ENCODE measurements at places on chromosomes 16 and 17. TPM values are rescaled to one million over a fixed set of nuclear protein-coding genes. Genes with fewer than 3 reads are reported as not detected.

The TPSG1 gene
- total RNA-seq = not detected

The ADAMTS18 gene
- under 0.01 TPM for total RNA-seq

The RPRML gene
- not detected for total RNA-seq

The KRTAP9-2 gene
- total RNA-seq = not detected

The HEATR9 gene
- total RNA-seq = not detected

The CSH2 gene
- total RNA-seq = not detected

The TERB1 gene
- not detected for total RNA-seq

The ABAT gene
- total RNA-seq = 5.8 TPM

The P2RX5 gene
- 2.7 TPM for total RNA-seq

The SLC4A1 gene
- total RNA-seq = not detected

The TP53TG3C gene
- not detected for total RNA-seq

The TBX21 gene
- total RNA-seq = not detected

The ASIC2 gene
- total RNA-seq = not detected

The PDIA2 gene
- total RNA-seq = 0.51 TPM

The KDM6B gene
- total RNA-seq = 7.1 TPM

The GINS3 gene
- total RNA-seq = 0.89 TPM

The CIBAR2 gene
- not detected for total RNA-seq

The COL1A1 gene
- 2,683 TPM for total RNA-seq

The FLYWCH1 gene
- total RNA-seq = 44.8 TPM

The SLC5A10 gene
- total RNA-seq = not detected

The KRT33B gene
- total RNA-seq = 0.30 TPM

The DNAH9 gene
- not detected for total RNA-seq

The CARD14 gene
- total RNA-seq = not detected

The GLIS2 gene
- total RNA-seq = 5.3 TPM

The MLYCD gene
- total RNA-seq = 3.4 TPM

The MRPL38 gene
- 37.1 TPM for total RNA-seq

The PLA2G10 gene
- not detected for total RNA-seq

The PRR11 gene
- 2.1 TPM for total RNA-seq

The SCN4A gene
- total RNA-seq = not detected

The UBE2I gene
- total RNA-seq = 50.5 TPM

Measured in smooth muscle cell of the umbilical artery (primary cell).